Jurkat, Clone E6-1 (cell line): ENCODE measurements at places on chromosomes 1 and 21.

GRCh38 chr1:119286587-119287181, 81.9 kb upstream of the HAO2 start:
- peak; percentile 39 for DNase-seq

- peak; percentile 65 for DNase-seq
Measured at GRCh38 chr1:153509729-153510354, 25.9 kb downstream of the S100A6 start.

DNA sequence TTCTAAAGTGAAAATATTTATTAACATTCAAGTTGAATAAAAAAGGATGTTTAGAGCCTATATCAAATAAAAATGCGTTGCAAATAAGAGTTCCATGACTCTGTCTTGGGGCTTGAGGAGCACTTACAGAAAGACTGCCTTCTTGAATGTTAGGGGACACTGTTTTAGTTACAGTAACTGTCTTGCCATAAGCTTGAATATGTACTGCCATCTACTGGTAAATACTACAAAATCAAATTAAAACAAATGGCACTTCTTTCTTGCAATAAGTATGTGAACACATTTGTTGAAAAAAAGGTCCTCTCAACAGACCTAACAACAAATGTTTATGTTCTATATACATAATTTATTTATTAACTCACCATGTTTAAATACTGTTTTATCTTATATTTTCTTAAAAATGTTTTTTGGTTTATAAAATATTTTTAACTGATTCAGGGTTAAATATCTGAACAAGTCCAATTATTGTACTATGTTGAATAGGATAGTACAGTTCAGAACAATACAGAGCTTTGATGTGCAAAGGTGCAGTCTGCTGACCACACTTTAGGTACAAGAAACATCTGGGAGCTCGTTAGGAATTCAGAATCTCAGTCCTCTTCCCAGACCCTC, 199.5 kb downstream of the LRRIQ3 start:
- peak; percentile 51 for DNase-seq

DNA sequence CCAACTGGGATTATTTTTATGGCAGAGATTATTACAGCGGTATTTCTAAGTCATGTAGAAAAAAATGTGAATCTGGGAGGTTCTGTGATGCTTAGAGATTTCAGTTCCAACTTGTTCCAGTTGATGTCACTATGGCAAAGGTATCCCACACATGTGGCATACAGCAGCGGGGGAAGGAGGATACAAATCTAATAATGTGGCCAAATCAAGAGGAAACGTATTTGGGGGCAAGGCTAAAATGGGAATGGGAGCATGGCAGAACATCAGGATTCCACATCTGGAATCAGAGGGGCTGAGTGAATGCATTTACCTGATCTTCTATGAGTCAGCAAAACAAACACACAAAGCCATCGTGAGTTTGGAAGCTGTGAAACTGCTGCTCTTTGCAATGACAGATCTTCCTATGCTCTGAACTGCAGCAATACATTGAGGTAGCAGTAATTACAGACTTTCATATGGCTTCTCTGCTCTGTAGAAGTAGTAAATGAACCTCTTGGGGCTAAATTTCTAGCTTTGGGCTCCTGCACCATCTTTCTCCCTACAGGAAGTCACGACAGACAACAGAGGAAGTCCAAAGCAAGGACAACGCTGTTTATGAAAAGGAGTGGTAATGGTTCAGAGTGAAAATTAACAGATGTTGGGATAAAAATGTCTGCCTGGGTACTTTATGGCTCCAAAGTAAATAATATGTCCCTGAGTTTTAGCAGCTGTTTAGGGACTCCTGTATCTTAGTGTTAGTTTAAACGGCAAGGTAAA, 55.5 kb downstream of the GABPA start:
- DNase-seq: peak; percentile 58

- no peak for DNase-seq
Measured at GRCh38 chr1:77513839-77514763, 168.4 kb downstream of the ZZZ3 start.

DNA sequence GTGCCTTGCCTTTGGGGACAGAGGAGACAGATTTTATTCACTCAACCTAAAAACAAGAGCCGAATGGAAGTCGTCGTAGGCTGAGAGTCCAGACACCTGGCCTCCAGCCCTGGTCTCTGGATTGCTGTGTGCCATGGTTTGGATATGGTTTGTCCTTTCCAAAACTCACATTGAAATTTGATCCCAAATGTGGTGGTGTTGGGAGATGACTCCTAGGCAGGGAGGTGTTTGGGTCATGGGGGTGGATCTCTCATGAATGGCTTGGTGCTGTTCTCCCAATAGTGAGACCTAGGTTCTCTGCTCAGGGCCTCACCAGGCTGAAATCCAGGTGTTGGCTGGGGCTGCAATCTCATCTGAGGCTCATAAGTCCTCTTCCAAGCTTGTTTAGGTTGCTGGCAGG, 75.5 kb downstream of the FOXD2 start:
- DNase-seq: no peak
